CD4-positive, alpha-beta T cell treated with Interleukin-21 for 1 hour (primary cell): ENCODE measurements at places on chromosomes 5 and 9.

- no peak for DNase-seq
Measured at GRCh38 chr5:136034984-136035383, 6.2 kb downstream of the TGFBI start.

DNA sequence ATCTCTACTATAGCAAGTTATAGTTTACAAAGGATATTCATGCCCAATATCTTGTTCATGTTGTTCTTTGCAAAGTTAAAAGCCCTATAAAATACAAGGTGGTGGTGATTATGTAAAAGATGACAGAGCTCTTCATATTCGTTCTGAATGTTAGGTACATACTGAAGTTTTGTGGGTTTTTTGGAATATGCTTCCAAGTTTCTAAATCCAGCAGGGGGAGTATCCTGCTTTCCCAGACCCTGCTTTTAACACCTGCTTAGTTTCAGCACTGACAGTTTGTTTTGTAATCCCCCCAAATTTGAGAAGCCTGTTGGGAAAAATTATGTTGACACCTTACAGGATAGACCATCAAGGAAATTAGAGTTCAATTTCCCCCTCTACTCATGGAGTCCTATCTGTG is 438.3 kb downstream of the SH3GL2 start:
- DNase-seq: no peak

DNA sequence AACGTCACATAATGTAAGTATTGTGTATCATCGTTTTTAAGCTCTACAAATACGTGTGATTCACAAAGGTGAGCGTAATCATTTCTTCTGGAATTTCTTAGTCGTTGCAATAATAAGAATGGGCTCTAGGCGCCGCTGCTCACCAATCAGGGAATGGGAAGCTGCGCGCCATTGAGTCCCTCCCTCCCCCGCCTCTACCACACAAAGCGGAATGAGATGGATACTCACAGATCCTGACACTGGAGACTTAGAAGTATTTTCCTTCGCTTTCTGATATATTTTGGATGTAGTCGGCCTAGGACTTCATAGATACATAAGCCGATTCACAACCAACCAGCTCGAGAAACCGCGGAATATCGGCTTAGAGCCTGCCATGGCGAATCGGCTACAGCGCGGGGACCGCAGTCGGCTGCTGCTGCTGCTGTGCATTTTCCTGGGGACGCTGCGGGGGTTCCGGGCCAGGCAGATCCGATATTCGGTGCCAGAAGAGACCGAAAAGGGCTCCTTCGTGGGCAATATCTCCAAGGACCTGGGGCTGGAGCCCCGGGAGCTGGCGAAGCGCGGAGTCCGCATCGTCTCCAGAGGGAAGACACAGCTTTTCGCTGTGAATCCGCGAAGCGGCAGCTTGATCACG is at the start of gene PCDHGA11:
Gene PCDHGA11, plus strand, starts transcription at position 197 of the 634 bp plus-strand sequence. Its CDS starts 177 bp downstream, at position 374.
- peak; percentile 51 for DNase-seq

- DNase-seq: peak; percentile 38
Measured at GRCh38 chr9:114958021-114958843, 27.8 kb upstream of the TNFSF8 start.

DNA sequence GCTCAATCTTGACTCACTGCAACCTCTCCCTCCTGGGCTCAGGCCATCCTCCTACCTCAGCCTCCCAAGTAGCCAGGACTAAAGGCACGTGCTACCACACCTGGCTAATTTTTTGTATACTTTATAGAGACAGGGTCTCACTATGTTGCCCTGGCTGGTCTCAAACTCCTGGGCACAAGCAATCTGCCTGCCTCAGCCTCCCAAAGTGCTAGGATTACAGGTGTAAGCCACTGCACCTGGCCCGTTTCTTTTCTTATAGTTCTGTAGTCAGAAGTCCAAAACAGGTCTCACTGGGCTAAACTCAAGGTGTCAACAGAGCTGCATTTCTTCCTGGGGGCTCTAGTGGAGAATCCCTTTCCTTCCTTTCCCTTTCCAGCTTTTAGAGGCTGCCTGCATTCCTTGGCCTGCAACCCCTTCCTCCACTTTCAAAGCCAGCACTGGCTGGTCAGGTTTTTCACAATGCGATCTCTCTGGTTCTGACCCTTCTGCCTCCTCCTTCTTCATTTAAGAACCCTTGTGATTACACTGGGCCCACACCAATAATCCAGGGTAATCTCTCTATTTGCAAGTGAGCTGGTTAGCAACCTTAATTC is 16.3 kb downstream of the IRF1 start:
- no peak for DNase-seq

DNA sequence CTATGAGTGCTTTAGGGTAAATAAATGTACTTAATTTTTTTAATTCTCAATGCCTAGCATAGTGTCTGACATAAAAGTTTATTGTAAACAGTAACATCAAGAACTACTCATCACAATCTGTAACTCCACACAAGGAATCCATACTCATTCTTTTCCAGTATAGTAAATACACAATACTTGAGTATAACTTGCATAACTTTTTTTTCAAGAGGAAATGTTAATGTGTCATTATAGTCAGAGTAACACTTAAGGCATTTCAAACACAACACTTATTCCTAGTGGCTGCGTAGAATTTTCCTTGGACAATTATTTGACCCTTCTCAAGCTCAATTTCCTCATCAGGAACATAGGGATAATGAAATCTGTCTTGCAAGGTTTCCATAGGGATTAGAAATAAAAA is 584.3 kb downstream of the CAAP1 start:
- DNase-seq: no peak

DNA sequence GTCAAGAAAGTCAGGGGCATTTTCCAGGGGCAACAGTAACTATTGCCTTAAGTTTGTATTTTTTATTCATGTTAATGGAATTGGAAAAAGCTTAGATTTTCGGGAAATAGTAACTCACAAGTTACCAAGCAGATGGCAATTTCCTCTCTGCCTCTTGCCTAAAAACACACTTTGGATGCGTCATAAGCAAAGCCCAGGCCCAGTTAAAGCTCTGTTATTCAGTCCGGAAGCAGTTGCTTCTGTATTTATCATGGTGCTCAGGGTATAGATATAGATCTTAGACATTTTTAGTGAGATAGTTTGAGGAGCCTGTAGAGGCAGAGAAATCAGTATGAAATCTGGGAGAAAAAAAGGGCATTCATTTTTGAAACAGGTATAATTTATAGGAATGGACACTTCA is 260.3 kb upstream of the TNC start:
- DNase-seq: no peak

DNA sequence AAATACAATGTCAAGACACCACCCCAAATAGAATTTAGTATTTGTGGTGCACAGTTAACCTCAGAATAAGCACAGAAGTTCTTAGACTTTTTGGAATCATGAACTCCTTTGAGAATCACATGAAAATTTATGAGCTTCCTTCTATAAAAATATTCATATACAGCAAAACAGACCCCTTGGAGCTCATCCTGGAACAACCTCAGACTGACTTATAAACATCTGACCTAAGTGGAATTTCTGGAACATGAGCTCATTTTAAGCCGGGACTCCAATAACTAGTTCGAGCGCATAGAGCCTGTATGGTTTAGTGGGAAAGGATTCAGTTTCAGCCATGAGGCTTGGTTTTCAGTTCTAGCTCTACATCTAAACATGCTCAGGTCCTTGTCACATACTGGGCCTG is 192.3 kb downstream of the DEPDC1B start:
- DNase-seq: no peak

GRCh38 chr5:150674341-150674821 is 13.3 kb downstream of the MYOZ3 start:
- DNase-seq: no peak

- DNase-seq: no peak
Measured at GRCh38 chr5:138725818-138726416, 27.3 kb upstream of the CTNNA1 start.

- no peak for DNase-seq
Measured at GRCh38 chr9:111038331-111039230, at the start of gene LPAR1. Gene LPAR1 (minus strand): TSS chr9:111038470. CDS start chr9:110972117, 66,353 bp downstream.

DNA sequence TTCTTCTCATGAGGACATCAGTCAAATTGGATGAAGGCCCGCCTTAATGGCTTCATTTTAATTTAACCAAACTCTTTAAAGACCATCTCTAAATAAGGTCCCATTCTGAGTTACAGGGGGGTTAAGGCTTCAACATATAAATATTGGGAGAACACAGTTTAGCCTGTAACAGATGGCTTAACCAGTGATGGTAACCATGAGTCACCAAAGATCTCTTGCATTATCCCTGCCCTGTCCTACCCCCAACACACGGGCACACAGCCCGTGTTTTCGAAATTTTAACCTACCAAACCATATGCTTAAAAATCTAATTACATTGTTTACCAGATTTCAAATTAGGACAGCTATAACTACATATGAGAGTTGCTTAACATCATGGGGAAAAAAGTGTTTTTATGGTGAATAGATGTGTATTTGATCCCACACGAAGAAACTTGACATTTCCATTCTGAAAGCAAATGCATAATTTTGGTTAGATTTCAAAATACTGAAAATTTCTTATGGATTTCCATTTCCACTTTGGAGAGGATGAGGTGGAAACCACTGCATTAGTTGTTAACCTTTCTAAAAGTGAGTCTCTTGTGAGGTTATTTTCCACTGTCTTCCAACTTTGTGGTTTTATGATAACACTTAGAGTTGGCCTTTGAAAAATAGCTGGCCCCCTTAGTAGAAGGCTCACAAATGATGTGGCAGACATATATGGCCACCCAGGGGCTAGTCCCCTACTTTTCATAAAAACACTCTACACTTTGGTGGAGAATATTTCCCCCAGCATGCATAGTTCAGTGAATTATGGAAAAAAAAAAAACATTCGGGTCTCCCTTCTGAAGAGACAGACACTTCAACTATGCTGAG is 849.3 kb downstream of the TLE1 start:
- no peak for DNase-seq

- peak; percentile 71 for DNase-seq
Measured at GRCh38 chr5:54867310-54867944, 118.0 kb downstream of the ESM1 start.

GRCh38 chr9:129569502-129570449 is 51.1 kb downstream of the C9orf50 start:
- DNase-seq: no peak

DNA sequence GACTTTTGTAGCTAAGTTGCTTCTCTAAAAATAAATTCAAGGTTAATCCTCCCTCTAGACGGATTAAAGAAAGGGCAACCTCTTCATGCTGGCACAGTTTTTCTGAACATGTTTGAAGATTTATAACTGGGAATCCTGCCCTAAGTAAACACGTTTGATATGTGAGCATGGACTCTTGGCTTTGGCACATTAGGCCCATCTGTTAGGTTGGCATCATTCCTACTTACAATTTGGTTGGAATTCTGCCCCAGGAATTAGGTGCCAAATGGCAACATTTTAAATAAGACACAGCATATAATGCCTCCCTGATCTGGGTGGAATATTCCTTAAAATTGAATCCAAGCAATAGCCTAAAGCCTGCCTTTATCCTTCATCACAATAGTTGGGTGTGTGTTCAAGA is 372.3 kb upstream of the CDH18 start:
- no peak for DNase-seq

DNA sequence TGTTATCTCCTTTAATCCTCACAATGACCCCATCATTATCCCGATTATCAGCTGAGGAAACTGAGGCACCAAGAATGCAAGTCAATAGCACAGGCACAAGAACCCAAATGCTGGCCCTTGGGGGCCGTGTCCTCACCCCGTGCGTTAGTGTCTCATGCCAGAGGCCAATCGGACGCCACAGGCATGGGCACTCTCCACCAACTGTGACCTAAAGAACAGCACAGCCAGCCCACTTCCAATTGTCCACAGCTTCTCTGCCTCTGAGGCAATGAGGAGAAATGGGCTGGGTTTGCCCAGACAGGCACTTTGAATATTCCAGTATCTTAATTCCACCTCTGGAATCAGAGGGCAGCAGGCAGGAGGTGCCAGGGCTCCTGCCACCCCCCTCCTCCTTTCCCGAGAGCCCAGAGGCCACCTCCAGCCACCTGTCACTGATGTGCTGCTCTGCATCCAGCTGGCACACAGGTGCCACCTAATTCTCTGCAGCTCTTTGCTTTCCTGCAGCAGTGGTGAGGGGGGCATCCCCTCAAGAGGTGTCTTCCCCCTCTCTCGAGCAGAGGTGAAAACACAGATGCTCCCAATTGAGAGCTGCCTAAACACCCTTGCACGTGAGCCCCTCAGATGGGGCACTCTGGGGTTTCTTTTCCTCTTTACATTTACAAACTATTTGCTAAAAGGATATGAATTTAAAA is 107.5 kb downstream of the ROR2 start:
- no peak for DNase-seq

- DNase-seq: no peak
Measured at GRCh38 chr9:36894695-36895310, 139.3 kb downstream of the PAX5 start.

- DNase-seq: peak; percentile 18
Measured at GRCh38 chr9:1005043-1005667, 28.7 kb downstream of the DMRT3 start.

DNA sequence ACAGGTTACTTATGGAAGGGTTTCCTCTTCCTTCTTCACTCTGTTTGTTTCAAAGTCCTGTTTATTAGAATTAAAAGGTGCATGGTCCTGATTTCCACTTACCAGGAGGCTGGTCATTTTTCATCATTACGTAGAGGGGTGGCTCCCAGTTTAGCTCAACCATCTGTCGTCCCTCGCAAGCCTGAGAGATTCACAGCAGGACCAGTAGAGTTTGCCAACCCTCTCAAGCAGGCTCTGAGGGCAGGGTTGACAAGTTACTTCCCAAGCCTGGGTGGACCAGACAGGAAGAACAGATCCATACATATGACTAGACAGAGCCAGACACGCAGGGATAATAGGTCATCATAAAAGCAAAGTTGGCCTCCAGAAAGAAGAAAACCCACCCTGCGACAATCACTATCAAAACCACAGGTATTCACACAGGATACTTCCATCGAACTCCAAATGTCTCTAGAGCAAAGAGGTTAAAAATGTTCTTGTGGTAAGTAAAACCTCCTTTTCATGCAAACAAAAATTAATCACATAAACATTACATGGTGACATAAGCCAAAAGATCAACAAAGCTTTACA is 151.9 kb downstream of the ELAVL2 start:
- DNase-seq: no peak

GRCh38 chr9:133943036-133943780 is 48.9 kb downstream of the VAV2 start:
- no peak for DNase-seq

DNA sequence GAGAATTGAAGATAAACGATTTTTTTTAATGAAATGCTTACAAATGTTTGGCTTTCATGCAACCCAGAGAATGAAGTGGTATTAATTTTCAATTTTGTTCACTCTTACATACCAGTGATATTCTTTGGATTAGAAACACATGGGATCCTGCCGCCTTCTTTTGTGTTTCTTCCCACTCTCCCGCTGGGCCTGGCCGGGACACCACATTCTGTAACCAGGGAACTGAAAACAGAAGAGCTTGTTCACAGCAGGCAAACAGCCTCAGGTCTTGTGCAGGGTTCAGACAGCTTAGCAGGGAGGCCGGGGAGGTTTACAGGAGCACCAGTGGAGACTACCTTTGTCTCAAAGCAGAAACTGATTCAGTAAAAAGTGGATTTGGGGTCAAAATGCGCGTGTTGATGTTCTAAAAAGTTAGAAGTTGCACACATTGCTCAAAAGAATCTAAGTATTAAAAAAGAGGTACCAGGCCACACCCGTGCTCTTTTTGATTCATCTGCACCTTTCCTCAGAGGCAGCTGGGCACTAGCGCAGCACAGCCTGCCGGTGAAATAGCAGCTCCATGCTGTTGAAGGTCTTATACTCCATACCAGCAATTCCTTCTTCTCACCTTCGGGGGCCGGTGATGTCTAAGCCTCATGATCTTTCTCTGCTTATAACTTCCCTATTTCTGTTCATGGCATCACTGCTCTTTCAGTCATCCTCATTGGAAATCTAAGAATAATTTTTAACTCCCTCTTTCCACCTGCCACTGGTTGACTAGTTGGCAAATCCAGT is 67.1 kb downstream of the GRAMD2B start:
- no peak for DNase-seq
